ENCODE measurements at places on chromosomes 1 and 21.

GRCh38 chr21:43376478-43376882, 50.5 kb downstream of the SIK1 start:
- DNase-seq, result no peak

DNA sequence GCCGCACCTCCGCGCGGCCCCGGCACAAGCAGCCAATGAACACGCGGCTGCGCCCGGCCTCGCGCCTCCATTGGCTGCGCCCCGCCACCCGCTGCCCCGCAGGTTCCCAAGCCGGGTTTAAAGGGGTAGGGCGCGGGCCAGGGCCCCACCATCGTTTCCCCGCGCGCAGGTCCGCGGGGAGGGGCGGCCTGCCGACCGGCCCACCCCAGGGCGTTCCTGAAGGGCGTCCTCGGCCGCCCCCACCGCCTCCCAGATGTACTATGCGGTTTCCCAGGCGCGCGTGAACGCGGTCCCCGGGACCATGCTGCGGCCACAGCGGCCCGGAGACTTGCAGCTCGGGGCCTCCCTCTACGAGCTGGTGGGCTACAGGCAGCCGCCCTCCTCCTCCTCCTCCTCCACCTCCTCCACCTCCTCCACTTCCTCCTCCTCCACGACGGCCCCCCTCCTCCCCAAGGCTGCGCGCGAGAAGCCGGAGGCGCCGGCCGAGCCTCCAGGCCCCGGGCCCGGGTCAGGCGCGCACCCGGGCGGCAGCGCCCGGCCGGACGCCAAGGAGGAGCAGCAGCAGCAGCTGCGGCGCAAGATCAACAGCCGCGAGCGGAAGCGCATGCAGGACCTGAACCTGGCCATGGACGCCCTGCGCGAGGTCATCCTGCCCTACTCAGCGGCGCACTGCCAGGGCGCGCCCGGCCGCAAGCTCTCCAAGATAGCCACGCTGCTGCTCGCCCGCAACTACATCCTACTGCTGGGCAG, at the start of gene OLIG1:
TSS of gene OLIG1 (plus strand) at position 148 of the 750 bp plus-strand sequence. CDS start at position 254, 106 bp downstream.
- peak; percentile 65 for DNase-seq

- DNase-seq, result peak; percentile 94
These were observed at the start of gene PRKCZ for GRCh38 chr1:2049718-2050431. Gene PRKCZ, plus strand, starts transcription at chr1:2050411. Its CDS starts 220 bp downstream, at chr1:2050631.

DNA sequence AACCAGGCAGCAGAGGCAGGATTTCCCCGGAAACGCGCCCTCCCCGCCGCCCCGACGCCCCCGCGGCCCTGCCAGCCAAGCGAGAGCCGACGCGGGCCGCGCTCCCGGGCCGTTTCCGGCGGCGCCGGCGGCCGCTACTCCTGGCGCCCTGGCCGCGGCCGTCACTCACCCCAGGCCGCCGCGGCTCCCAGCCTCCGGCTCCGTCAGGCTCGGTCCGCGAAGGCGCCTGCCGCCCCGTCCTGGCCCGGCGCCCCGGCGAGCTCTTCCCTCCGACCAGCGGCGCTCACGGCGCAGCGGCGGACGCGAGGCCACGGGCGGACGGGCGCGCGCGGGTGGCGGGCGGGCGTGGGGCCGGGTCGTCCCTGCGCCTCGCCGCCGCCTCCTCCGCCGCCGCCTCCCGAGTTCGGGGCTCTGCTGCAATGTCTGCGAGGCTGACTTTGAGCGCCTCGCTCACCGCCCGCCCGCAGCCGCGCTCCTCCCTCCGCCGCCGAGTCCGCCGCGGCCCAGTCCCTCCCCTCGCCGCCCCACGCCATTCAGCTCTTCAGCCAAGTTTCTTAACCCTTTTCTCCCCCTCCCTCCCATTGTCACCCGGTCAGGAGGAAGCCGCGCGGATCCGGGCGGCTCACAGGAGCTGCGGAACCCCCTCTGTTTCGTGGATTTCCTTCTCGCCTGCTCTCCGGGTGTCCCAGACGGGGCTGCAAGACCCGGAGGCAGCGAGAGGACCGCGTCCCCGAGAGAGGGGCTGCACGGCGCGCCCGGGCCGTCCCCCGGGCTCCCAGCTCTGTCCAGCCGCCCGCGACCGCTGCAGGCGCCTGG, at the start of gene NRIP1:
TSS of gene NRIP1 (minus strand) at position 425 of the 816 bp plus-strand sequence. CDS start 96,808 bp downstream, outside the sequence.
- DNase-seq, result peak; percentile 89

DNA sequence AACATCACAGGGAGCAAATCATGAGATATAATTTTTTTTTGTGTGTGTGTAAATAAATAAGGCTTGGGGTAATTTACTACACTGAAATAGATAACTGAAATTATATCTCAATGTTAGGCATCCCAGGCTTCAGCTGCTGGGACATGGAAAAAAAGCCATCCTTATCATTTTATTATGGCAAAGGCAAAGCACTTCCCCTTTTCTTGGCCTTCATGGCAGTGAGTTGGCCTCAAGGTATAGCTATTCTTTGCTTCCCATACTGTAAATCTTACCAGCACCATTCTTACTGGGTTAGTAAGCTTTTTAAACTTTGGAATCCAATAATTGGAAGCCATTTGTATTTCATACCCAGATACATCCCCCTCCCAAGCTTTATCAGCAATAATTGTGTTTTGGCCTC, 29.0 kb downstream of the RBM11 start:
- no peak for DNase-seq

GRCh38 chr1:247576514-247576913, 11.6 kb upstream of the OR2G2 start:
- no peak for DNase-seq

- DNase-seq, result no peak
These were observed 7.4 kb upstream of the AMPD1 start for GRCh38 chr1:114702737-114703136.

DNA sequence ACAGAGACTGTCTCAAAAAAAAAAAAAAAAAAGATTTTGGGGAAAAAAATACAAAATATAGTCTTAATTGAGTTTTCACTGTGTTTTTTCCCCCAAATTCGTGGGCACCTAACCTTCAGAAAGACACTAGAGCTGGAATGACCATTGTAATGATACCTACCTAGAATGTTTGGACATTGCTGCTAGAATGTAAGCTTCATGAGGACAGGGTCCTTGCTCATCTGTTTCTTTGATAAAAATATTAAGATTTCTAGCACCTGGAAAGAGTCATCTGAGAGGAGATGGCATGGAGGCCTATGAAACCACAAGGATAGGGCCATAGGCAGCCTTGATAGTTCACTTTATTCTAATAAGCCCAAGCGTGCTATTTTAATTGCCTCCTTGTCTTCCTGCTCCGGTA, 6.5 kb downstream of the LRRC8D start:
- DNase-seq, result no peak

DNA sequence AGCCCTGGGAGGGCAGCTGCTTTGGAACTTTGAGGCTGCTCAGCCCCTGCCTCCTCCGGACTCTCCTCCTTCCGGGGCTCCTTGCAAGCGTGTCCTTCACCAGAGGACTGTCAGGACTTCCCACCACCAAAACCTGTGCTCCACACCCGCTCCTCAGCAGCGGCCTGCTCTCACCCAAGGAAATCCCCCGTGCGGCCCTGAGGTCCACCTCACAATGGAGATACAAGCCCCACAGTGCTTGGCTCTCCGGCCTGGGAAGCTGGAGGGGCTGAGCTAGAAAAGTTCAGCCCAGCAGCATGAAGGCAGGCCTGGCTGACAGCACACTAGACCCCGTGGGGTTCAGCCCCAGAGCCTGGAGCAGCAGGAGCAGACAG, 33.6 kb downstream of the PGBD5 start:
- no peak for DNase-seq

- DNase-seq, result no peak
These were observed 39.0 kb downstream of the COQ8A start for GRCh38 chr1:226979115-226979516.

DNA sequence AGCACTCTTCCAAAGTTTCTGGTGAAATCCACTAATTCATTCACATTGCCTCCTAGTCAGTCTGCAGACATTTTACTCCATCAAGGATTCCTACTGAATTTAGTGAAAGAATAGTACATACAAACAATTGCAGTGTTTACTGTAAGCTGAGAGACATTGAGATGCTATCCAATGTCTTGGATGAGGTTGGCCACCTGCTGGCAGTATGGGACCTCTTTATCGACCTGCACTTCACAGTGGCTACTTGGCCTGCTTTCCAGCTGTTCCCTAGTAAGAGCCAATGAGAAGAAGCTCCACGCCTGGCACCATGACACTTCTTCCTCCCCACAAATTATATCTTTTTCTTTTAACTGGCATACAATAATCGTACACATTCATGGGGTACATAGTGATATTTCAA, 51.5 kb upstream of the LRIF1 start:
- no peak for DNase-seq

GRCh38 chr1:209484429-209484828, 99.1 kb upstream of the CAMK1G start:
- DNase-seq, result no peak

- DNase-seq, result no peak
These were observed 14.4 kb downstream of the PPFIA4 start for GRCh38 chr1:203040513-203041275.

DNA sequence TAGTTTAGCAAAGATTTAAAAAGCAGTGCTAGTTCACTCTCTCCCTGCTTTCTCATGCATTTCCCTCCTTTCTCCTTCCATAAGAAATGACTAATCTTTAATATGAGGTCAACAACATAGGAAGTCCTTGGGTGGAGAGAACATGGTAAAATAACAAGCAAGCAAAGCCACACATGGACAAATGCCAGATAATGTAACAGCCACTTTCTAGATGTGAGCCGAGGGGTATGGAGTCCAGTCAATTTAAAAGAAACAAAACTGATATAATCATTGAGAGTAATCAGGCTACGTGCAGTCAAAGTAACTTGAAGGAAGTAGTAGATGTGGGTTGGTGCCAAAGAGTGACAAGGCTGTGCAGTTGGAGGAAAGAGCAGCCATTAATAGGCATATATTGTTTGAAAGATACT, 69.6 kb downstream of the DUSP10 start:
- DNase-seq, result no peak

DNA sequence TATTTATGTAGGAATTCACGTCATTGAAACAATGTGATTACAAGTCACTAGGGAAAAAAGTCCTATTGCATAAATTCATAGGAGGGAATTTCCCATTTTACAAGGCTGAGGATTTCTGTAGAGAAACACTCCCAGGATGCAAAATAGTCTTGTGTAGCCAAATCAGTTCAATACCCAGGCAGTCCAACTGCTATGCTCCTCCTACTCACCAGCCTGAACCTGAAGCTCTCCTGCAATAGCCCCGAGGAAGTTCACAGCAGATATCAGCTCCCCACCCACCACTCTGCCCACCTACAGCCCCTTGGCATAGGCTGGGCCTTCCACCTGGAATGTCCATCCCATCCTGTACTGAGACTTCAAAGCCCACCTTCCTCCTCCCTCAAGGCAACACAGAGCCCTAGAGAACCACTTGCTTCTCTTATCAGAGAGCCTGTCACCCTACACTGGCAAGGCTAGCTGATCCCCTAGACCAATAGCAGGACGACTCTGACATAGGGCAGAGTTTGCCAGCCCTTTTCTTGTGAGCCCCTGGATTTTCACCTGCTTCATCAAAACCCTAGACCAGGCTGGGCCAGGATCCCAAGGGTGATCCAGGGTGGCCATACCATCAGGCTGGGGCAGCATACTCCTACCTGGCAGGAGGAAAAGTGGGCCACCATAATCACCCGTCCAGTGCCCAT, 1.5 kb downstream of the LSS start:
- no peak for DNase-seq

- DNase-seq, result no peak
These were observed 79.9 kb downstream of the DMRTA2 start for GRCh38 chr1:50343323-50343722.

GRCh38 chr1:57411262-57411661, 12.6 kb downstream of the DAB1 start:
- DNase-seq, result no peak

DNA sequence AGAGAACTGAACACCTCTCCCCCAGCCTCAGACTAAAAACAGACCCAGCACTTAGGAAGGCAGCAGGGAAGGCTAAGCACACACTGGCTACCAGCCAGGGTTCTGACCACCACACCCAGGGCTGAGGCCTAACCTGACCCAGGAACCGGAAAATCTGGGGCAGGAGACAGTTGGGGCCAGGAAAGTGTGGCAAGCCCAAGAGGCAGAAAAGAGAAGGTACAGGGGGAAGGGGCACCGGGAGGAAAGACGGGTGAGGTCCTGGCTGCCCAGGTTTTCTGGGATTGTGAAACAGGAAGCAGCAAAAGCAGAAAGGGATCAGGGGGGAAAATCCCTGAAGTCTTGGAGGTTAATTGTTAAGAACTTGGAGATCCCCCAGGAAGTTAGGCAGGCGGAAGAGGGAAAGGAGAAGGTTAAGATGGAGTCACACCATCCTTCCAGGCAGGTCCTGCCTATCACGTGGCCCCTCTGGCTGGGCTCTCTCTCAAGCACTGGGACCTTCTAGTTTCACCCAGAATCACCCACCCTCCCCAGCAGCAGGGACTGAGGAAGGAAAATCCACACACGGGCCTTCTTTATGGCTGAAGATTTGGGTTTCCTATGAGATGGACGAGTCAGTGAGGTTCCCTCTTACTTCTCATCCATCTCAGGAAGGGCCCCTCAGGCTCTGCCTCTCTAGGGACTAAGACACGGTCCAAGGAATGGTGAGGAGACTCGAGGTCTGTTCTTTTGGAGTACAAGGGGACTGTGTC, 2.6 kb downstream of the HDGF start:
- DNase-seq, result no peak

GRCh38 chr1:71948561-71948960, 333.8 kb downstream of the NEGR1 start:
- no peak for DNase-seq

DNA sequence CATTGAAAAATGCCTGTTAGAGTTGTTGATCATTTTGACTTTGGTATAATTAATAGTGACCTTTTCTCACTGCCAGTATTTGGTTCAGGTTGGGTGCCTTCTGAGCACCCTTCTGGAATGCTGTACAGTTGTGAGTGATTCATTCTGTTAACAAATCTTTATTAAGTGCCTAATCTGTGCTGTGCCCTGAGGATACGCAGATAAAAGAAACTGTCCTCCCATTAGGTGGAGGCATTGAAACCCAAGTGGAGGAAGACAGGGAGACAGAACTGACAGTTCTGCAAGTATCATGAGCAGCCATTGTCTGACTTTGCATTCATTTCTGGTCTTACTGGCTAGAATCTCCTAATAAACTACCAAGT, 76.1 kb upstream of the ZNF326 start:
- DNase-seq, result no peak

DNA sequence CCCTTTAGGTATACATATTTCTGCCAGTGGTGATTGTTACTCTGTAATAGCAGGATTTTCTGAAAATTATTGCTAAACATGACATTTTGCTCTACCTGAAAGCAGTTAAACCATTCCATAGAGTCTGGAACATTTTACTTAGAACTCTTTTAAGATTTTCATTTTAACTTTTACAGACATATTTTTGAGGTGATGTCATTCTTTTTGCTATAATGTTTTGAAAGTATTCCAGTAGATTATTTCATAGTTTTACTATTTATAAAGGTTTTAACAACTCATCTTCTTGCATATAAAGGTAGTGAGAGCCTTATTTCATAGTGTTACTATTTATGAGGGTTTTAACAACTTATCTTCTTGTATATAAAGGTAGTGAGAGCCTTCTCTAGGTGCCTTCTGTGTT, 42.9 kb downstream of the PTBP2 start:
- DNase-seq, result no peak

- DNase-seq, result no peak
These were observed 29.3 kb downstream of the SELL start for GRCh38 chr1:169682071-169682470.

- no peak for DNase-seq
These were observed 456.0 kb upstream of the PKN2 start for GRCh38 chr1:88228114-88228513.

All from activated naive CD4-positive, alpha-beta T cell treated with anti-CD3 and anti-CD28 coated beads, Interleukin-2, amount 10 ng/mL, durations not matched to agents 7 days and 5 days (primary cell).